ENCODE measurements at places on chromosomes 2 and 18. TPM values are rescaled to one million over a fixed set of nuclear protein-coding genes. Genes with fewer than 3 reads are reported as not detected.

GRCh38 chr2:174524527-174524926 is 37.7 kb upstream of the GPR155 start:
- no peak for ATAC-seq

GRCh38 chr18:5890331-5891183 is 4.8 kb downstream of the TMEM200C start:
- peak; percentile 70 for ATAC-seq

The LHCGR gene
- total RNA-seq: 0.20 TPM

- ATAC-seq: no peak
Measured at GRCh38 chr2:152565884-152566727, 151.2 kb downstream of the PRPF40A start.

DNA sequence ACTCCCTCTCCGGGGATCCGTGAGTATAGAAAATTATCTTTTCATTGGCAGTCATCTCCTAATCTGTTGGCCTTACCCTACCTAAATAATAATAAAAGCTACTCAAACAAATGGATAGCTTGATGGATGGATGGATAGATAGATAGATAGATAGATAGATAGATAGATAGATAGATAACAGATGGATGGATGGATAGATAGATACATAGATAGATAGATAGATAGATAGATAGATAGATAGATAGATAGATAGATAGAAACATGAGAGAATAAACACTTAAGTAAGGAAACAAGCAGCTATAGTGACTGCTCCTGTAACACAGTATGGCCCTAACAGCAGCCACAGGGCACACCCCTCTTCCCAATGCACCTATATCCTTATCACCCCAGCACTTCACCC is 35.1 kb downstream of the MRPL30 start:
- ATAC-seq: no peak

The NT5DC4 gene
- total RNA-seq: not detected

The APCDD1 gene
- total RNA-seq: 34.7 TPM

The PROC gene
- not detected for total RNA-seq

- ATAC-seq: no peak
Measured at GRCh38 chr2:15471606-15472005, 89.5 kb downstream of the NBAS start.

The PRKAG3 gene
- total RNA-seq: not detected

The SPATA3 gene
- not detected for total RNA-seq

GRCh38 chr2:102803041-102803896 is 41.4 kb downstream of the TMEM182 start:
- no peak for ATAC-seq

DNA sequence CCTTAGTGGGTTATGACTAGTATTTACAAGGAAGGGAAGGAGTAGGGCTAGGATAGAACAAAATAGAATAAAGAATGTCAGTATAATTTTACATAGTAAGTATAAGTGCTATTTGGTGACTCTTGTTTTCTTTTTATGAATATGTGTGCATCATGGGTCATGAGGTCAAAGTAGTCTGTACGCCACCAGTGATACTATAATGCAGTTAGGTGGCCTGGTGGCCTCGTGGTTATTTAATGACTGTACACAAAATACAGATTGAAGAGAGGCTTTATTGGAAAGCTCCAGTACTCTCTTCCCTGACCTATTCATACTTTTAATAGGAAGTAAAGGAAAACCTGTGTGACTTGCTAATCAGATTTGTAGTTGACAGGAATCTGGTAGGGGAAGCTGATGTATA is 27.3 kb downstream of the CAB39 start:
- no peak for ATAC-seq

Measured in gastroesophageal sphincter (tissue), 4 donors.